ENCODE measurements at places on chromosomes 1 and 21.

DNA sequence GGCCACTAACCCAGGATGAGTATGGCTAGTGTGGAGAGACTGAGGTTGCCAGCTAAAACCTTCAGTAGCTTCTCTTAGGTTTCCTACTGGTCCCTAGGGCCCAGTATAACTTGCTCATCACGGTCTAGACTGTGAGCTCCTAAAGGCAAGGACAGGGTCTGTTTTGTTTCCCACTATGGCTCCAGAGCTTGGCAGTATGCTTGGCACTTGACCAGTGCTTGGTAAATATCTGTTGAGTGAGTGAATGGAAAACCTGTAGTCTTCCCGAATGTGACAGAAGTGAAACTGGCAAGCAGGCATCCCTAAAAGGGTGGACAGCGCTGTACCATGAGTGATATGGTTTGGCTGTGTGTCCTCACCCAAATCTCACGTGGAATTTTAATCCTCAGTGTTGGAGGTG lies 13.1 kb upstream of the PARS2 start:
- no peak for DNase-seq

GRCh38 chr1:39360731-39361130 lies 130.7 kb upstream of the BMP8A start:
- no peak for DNase-seq

GRCh38 chr1:92797297-92797696 lies 12.4 kb upstream of the EVI5 start:
- no peak for DNase-seq

DNA sequence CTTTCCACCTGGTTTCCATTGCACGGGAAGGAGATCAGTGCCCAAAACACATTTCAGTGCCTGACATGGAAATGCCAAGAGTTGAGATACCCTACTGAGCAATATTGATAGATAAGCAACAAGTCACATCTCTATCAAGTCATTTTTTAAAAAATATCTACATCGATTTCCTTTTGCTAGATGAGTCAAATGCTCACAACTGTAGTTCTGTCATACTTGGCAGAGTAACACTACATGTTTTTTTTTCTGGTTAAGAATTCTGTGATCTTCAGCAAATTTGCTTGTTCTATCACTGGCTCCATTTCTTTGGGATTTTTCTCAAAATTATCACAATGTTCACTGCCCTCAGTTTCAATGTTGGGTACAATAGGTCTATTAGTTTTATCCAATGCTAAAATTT lies 145.4 kb downstream of the ZC3H11B start:
- no peak for DNase-seq

GRCh38 chr1:153962088-153963029 lies 978 bp downstream of the SLC39A1 start:
- DNase-seq = no peak

DNA sequence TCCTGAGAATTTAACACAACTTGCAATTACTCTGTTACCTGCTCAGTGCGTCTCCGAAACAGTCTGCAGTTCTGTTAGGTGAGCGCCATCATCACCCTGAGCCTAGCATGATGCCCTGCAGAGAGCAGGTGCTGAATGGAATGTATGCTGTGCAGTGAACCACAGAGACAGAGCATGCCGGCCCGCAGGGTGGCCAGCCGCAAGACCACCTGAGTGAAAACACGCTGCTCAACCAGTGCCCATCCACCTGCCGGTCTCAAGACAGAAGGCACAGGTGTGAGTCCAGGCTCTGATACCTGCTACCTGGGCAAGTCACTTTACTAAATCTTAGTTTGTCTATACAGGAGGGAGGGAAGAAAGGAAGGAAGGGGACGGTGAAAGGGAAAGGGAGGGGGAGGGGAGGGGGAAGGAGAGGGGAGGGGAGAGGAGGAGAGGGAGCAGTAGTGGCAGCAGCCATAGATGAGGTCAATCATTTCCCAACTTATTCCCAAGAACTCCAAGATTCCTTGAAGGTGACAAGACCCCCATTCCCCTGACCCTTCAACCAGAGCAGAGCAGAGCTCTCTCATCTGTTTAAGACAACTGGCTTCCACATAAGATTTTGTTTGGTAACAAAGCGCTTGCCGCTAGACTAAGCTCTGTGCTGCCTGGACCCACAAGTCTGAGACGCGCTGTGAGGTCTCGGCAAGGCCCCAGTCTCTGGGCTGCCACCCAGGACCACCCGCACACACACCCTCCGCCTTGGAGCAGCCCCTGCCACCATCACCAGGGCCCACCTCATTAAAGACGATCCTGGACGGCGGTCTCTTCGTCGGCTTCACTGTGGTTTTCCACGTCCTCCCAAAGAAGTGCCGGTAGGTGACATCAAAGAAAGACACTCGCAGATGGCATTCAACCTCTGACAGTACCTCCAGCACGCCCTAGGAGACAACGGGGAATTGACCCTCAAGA lies 14.5 kb downstream of the NPHP4 start:
- peak; percentile 7 for DNase-seq

DNA sequence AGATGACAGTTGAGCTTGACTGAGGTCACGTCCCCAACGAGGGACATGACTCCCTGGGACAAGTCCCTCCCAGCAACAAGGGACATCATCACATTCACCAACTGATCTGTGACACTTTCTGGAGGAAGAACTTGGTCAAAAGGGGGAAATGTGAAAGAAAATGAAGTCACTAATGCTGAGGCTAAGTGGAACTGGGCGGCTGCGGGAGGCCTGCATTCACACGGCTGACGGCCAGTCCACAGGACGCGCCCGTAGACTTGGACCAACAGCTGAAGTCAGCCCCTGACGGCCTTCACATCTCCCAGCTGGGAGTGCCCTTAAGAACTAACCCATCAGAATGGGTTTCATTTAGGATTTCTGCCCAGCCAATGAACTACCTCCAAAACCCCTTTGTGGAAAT lies 26.6 kb downstream of the POFUT2 start:
- DNase-seq = no peak

- no peak for DNase-seq
Observed at GRCh38 chr1:91653183-91653582, 152.5 kb downstream of the CDC7 start.

DNA sequence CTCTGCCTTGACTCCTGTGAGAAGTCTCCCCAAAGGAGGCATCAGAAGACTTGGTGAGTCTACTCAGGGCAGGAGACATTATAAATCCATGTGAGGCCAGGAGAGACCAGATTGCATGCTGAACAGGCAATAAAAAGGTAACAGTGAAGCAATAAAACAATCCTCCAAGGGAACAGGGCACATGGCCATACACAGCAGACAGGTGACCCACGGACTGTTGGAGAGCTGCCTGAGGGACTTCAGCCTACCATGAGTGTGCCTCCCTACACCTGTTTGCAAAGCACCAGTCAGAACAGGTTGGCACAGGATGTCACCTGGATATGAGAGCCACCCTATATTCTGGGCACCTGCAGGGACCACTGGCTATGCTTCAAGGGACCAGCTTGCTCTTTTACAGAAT lies 67.6 kb downstream of the MAB21L3 start:
- DNase-seq = no peak

All from WTC11 (cell line).